ENCODE measurements at places on chromosomes 3 and 15.

- DNase-seq: no peak
Observed at GRCh38 chr3:190860521-190860920, 2.0 kb downstream of the GMNC start.

- DNase-seq: no peak
Observed at GRCh38 chr15:75233504-75234190, 24.5 kb upstream of the GOLGA6C start.

- no peak for DNase-seq
Observed at GRCh38 chr3:156915372-156915771, 89.2 kb downstream of the LEKR1 start.

DNA sequence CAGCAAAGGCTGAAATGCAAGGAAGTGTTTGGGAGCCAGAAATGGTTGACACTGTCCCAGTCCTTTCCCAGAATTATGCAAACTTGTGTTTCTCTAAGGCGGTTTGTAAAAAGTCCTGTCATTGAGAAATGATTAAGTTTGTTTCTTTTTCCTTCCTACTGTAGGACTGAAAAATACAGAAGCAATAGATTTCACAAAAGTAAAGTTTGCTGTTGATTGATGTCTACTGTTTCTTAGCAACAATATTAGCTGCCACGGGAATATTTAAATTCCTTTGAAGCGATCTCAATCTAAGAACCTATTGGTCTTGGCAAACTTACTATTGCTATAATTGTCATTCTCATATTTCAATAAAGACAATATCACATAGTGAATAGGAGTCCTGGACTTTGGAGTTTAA, 100.7 kb upstream of the IL12A start:
- no peak for DNase-seq

DNA sequence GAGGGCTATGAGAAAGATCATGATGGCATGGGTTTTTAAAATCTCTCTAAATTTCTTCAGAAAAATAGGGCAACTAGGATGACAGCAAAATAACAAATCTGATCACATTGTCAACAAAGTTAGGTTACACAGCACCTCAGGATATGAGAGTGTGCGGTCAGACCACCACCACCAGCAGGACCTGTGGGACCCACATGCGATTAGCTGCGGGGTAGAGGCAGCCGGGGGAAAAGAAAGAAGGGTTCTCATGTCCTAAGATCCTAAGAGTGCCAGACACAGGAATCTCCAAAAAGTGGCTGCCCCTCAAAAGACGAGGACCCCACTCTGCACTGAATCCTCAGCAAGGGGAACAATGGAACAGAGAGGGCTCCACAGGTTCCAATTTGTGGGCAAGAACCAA, 15.6 kb downstream of the CHRNA3 start:
- no peak for DNase-seq

DNA sequence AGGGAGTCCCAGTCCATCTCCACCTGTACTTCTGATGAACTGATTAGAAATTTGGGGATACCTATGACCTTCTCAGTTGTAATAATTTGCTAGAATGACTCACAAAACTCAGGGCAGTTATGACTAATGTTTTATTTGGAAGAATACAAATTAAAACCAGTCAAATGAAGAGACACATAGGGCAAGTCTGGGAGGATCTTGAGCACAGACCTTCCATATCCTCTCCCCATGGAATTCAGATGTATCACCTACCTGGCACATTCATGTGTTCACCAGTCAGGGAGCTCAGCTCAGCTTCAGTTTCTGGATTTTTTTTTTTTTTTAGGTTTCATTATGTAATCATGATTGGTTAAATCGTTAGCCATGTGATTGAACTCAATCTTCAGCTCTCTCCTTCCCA, 247.7 kb downstream of the VGLL3 start:
- DNase-seq: no peak

- no peak for DNase-seq
Observed at GRCh38 chr15:67783303-67783702, 42.0 kb upstream of the SKOR1 start.

DNA sequence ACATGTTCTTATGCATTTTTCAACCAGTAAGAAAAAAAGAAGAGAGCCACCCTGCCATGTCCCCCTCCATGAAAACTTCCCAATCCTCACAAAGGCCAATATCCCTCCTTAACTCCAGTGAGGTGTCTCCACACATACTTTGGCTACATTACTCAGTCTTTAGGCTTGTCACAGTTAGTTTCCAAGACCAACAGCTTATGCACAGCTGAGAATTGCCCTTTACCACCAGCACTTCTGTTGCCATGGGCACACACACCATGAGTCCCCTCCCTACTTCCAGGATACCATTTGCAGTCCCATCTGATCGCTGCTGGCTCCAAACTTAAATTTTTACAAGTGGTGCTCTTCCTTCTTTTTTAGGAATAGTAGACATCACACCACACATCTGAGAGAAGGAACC, 150.3 kb upstream of the STRIT1 start:
- DNase-seq: no peak

DNA sequence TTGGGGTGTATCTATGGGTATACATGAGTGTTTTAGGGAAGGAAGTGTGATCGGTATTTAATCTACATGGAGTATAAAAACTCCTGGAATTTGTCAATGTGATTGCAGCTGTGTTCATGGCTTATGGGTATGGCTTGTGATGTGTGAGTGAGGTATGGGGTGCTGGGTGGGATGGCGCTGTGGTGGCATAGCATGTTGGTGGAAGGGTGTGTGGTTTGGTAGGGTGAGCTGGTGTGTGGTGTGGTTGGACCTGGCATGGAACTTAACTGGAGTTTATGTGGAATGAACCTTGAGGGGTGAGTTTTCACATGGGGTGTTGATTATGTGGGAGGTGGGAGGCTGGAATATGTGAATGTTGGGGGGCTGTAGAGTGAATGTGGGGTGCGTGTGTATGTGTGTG, 492 bp upstream of the MOBP start:
- no peak for DNase-seq

GRCh38 chr15:90376789-90377188, 11.3 kb upstream of the IQGAP1 start:
- DNase-seq: no peak

DNA sequence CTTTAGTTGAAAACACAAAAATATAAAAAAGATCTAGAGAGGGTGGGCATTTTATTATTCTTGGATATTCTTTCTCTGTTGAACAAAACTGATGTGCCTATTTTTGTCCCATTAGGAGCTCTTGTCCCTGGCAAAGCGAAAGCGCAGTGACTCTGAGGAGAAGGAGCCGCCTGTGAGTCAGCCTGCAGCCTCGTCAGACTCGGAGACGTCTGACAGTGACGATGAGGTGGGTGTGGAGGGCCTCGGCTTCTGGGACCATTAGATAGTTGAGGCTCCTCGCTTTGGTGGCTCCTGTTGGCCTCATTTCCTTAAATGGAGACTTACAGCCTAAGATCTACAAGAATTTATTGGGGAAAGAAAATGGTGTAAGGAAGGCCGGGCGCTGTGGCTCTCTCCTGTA, 21.3 kb downstream of the RTF1 start:
- DNase-seq: no peak

DNA sequence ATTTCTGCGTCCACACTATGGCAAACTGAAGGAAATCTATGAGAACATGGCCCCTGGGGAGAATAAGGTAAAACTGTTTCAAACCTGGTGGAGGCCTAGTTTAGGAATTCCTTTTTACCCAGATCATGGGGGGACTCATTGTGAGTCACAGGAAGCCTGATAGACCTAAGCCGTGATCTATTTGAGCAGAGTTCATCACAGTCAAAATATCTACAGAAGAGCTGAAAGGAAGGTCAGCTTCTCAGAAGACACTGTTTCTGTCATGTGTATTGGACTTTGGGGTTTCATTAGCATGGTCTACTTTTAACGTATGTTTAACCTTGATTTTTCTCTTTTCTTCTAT, 1.3 kb downstream of the PSMD2 start:
- no peak for DNase-seq

DNA sequence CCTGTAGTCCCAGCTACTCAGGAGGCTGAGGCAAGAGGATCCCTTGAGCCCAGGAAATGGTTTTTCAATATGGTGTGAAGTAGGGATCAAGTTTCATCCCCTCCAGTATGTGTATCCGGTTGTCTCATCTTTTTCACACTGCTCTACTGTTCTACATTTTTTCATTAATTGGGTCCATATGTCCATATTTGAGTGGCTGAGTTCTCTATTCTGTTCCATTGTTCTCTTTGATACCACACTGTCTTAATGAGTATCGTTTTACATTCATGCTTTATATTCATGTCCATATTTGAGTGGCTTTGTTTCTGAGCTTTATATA, 81.6 kb upstream of the LRRFIP2 start:
- no peak for DNase-seq

GRCh38 chr3:42667523-42668412, 14.3 kb downstream of the ZBTB47 start:
- no peak for DNase-seq

DNA sequence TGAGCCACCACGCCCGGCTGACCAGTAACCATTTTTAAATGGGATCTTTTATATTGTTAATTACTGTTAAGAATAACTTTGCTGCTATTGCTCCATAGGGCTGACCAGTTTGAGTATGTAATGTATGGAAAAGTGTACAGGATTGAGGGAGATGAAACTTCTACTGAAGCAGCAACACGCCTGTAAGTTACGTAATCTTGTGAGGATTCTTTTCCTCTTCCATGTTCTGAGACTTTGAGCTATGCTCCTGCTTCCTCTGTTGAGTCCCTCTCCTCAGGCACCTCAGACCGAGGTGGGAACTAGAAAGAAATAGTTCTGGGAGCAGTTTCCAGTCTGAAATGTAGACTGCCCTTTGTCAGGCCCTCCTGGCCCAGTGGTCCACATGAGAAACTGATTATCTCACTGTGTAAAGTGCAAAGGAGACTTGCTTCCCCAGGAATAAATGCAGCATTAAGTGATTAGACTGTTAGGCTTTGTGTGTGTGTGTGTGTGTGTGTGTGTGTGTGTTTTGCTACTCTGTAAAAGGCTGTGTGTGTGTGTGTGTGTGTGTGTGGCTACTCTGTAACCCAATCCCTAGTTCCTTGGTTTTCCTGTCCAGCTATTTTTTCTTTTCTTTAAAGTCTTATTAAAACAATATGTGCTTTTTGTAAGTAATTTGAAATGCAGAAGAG, 5.2 kb downstream of the POLR2H start:
- DNase-seq: no peak

- no peak for DNase-seq
Observed at GRCh38 chr3:114714957-114715460, 421.2 kb downstream of the TIGIT start.

GRCh38 chr3:187971629-187972028, 182.3 kb upstream of the LPP start:
- DNase-seq: no peak

- peak; percentile 66 for DNase-seq
Observed at GRCh38 chr15:77543159-77543882, 89.4 kb downstream of the LINGO1 start.

DNA sequence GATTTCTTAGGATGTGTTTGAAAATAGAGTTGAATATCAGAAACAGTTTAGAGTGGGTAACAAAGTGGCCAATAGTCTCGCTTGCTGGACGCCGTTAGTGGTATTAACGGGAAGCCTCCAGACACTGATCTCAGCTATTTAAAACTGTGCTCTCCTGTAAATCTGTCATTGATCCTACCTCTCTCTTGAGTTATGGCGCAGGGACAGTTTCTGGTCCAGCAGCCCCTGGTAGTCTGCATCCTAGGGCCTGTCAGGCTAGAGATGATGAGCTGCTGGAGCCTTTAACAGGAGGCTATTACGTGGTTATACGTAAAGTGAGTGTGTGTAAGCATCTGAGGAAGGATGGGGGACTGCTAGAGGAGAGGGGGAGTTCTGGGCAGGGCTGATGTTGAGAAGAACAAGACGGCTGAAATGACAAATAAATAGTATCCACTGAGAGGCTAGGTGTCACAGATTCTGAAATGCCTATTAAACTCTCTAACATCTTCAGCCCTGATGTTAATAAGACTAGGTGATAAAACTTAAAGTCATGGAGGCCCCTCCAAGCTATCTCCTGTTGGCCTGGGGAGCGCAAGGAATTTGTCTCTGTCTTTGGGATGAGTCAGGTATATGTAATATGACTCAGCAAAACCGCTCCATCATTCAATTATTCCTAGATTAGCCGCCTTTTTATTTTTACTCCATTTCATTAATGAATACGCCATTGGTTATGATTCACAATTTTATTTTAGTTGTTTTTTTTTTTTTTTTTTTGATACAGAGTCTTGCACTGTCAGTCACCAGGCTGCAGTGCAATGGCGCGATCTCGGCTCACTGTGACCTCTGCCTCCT, 155.7 kb downstream of the GREM1 start:
- DNase-seq: no peak

DNA sequence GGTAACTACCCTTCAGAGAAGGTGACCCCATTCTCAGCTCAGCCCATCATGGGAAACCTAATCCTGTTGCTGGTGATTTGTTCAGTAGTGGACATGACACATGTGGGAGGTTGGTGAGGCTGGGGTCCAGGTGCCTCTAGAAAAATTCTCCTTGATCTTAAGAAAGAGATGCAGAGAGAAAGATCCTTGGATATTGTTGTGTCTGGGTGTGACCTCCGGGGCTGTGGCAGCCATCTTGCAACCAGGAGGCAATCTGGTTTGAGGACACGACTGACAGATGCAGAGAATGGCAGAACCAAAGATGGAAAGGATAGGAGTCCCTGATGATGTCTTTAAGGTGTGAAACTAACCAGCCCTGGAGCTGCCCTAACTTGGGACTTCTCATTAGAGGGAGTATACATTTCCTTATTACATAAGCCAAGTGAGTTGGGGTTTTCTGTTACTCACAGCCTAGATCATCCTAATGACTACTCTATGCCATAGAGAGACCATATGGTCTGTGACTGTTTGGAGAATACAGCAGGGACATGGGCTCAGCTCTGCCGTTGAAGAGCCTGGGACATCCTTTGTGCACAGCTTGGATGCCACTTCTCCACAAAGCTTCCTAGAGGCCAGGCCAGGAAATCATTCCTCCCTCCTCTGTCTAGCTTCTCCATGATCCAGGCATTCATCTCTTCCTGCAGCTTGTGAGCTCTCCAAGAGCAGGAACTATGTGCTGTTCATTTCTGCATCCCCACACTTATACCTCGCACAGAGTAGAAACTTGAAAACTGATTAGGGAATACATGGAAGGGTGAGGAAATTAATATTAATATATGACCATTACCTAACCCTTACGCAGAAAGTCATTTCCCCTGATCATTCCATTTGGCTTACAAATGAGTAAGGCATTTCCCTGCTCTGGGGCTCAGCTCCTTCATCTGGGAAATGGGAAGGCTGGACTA, 45.9 kb downstream of the HRH1 start:
- no peak for DNase-seq

GRCh38 chr3:153633407-153633806, 471.4 kb downstream of the RAP2B start:
- no peak for DNase-seq

- no peak for DNase-seq
Observed at GRCh38 chr3:174498638-174499037, 360.5 kb upstream of the NAALADL2 start.

DNA sequence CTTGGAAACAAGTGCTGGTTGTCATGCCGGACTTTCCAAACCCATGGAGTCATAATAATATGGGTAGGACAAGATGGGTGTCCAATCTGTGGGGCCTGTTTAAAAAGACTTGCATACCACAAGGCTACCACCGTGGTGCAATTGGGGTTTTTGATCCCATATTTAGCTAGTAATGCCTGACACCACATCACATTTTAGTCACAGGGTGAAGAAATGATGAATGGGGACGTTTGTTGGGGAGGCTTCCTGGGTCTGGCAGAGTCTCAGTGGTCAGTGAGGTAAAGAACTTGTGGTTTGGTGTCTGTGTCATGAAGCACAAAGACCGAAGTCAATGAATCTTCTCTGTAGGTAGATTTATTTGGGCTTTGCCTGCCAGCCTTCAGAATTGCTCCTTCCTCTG, 31.0 kb downstream of the P3H2 start:
- no peak for DNase-seq

GRCh38 chr3:142148044-142148791, 1.1 kb downstream of the TFDP2 start:
- DNase-seq: no peak

- DNase-seq: no peak
Observed at GRCh38 chr15:40590667-40591050, 3.4 kb upstream of the KNL1 start.
